ENCODE measurements at places on chromosomes 3 and 15.

- no peak for DNase-seq
These were observed 40.1 kb downstream of the GPR149 start for GRCh38 chr3:154389861-154390260.

DNA sequence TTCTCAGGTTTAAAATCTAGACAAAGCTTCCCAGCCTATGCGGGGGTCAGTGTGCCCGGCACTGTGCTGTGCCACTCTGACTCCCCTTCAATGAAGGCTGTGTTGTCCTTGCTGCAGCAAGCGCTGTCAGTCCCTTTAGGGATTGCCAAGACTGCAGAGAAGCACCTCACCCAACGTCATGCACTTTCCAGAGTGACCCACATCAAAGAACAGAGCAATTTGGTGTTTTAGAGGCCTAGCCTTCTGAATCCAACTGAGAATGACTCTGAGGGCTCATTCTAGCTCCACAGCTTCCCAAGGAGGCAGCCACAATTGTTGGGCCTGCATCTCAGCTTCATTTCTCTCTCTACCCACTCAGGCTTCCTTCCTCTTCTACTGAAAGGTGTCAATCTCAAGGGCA lies 26.4 kb downstream of the SLC9A9 start:
- DNase-seq: no peak

GRCh38 chr3:151468284-151468917 lies 7.5 kb upstream of the IGSF10 start:
- peak; percentile 10 for DNase-seq

DNA sequence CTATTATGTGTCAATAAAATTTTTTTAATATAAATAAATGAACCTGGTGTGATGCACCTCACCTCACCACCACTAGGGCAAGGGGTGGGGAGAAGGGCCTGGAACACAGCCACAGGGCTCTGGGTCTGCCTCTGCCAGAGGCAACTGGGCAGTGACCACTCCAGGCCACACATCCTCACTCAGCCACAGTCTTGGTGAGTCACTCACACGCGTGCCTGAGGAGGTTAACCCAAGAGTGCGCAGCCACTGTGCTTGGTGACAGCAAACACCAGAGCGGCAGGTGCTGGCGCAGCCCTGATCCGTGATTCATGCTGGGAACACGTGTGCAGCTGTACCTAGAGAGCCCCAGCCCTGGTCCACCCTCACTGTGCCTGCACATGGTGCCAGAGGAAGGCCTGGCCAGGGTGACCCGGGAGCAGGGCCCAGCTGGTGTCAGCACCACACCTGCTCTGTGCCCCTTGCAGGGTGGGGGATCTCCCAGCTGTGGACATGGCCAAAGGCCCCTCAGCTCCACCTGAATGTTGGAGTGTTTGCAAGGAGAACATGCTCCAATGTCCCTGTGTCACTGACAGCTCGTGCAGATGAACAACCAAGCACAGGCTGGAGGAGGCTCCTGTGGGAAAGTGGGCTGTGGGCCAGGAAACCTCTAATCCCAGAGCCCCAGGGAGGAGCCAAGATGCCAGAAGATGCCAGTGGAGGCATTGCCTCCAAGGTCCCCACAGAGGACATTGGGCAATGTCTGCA lies 2.1 kb downstream of the SLC41A3 start:
- DNase-seq: no peak

GRCh38 chr3:109023656-109024254 lies 70.1 kb upstream of the GUCA1C start:
- no peak for DNase-seq

DNA sequence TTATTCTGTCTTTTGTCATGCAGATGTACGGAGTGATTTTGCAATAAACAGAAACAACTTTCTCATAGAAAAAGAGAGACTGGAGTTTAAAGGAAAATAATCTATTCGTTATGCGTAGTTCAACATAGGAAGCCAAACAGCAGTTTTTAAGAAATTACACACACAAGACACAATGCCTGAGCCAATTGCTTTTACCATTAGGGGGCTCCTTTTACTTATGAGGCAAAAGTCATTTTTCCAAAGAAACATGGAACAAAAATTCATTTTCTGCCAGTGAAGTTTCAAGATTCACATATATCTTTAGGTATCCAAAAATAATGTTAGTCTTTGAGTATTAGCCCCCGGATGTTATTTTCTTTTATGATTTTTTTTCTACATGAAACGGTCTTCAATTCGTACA lies 10.7 kb downstream of the CNTN6 start:
- DNase-seq: no peak

GRCh38 chr3:178483704-178484103 lies 52.5 kb upstream of the KCNMB2 start:
- DNase-seq: no peak

- no peak for DNase-seq
These were observed 13.8 kb upstream of the TXNRD3 start for GRCh38 chr3:126668450-126669401.

- DNase-seq: no peak
These were observed 233.7 kb downstream of the OCA2 start for GRCh38 chr15:27865323-27865922.

- DNase-seq: no peak
These were observed 48.3 kb downstream of the MITF start for GRCh38 chr3:69787436-69788168.

GRCh38 chr15:24696842-24697241 lies 21.3 kb downstream of the NPAP1 start:
- no peak for DNase-seq

DNA sequence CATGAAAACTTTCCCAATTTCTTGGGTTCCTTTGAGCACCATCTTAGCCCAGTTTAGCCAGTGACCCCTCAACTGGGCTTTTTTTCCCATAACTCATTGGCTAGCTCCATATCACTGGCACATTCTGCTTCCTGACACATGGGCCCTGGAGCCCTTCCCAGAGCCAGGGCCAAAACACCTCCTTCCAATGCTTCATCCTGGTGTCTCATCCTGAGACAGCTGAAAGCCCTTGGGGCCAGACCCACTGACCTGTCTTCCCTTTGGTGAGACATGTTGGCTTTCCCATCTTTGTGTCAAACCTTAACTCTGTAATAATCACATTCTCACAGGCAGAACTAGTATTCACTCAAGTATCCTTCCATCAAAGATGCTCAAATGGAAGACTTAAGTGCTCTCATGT lies 82.6 kb upstream of the SMAD3 start:
- no peak for DNase-seq

GRCh38 chr3:51711352-51712037 lies 4.6 kb downstream of the GRM2 start:
- no peak for DNase-seq

DNA sequence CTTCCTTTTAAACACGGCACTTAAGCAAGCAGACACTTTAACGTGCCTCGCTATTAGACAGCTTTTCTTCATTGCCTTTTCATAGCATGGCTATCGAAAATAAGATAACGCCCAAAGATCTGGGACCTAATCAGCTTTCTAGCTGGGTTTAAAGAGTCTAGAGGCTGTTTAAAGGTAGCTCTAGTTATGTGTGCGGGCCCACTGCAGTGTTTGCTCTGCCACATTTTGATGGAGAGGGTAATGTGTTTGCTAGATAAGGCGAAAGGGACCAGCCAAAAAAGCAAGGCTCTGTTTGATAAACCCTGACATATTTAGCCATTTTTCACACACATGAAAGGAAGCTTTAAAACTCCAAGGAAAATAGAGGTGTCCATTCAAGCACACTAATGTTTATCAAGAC lies 91.6 kb downstream of the NR2F2 start:
- DNase-seq: no peak

DNA sequence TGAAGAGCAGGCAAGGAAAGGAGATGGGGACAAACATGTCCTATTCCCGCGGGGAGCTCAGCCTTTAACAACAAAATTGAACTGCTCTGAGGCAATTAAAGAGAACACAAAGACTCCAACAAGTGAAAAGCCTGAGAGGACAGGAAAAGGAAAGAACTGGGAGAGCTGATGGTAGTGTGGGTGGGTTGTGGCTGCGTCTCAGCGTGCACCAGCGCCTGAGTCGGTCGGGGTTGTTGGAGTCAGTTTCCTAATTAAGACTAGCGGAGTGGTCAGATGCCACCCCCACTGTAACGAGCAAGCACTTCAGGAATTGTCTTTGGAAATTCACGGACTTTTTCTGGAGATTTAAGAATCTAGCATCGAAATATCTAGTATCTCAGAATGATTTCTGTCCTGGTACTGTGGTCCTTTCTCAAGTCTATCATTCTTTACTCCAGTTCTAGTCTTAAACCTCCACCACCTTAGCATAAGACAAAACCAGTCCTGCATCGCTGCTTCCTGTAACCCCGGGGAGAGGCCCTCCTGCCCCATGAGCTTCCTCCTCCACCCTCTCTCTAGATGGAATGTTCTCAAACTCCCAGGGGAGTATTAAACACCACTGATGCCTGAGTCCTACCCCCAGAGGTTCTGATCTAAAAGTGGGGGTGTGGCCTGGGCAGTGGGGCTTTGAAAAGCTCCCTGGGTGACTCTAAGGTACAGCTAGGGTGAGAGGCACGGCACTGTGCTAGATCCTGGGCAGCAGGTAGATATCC lies 104.0 kb downstream of the CYP19A1 start:
- no peak for DNase-seq

DNA sequence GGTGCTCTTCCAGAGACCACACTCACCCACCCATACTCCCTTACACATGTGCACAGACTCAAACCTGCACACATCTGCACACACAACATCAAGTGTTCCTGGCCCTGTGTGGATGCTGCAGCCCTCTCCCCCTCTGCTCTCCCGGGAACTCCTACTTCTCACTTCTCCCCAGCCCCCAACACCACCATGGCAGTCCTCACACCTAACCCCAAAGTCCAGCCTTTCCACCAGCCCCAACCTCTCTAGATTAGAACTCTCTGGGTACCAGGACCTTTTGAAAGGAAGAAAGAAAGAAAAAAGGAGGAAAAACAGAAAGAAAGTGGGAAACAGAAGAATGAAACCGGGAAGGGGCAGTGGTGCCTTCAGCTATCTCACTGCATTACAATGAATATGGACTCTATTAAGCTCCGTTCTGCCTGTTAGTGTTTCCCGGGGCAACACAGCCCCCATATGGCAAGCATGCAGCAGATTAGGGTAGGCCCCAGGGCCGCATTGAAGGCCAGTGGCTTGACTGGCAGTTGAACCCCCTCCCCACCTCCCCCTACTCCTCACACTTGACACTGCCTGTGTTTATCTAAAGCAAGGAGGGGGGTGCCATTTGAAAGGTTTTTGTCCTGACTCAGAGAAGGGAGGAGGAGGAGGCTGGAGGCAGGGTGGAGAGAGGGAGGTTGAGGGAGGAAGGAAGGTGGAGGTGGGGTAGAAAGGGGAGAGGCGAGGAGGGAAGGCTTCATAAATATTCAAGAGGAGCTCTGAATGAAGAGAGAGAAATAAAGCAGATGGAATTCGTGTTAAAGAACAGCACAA lies 30.1 kb downstream of the BOC start:
- DNase-seq: no peak

- no peak for DNase-seq
These were observed at the start of gene SH2D7 for GRCh38 chr15:78092261-78093041. SH2D7 (plus strand) TSS chr15:78092561; CDS start chr15:78092585, 24 bp downstream.

- no peak for DNase-seq
These were observed 103.1 kb downstream of the KLHL25 start for GRCh38 chr15:85691350-85692240.

- no peak for DNase-seq
These were observed 22.8 kb upstream of the TRIM59 start for GRCh38 chr3:160472344-160472743.

DNA sequence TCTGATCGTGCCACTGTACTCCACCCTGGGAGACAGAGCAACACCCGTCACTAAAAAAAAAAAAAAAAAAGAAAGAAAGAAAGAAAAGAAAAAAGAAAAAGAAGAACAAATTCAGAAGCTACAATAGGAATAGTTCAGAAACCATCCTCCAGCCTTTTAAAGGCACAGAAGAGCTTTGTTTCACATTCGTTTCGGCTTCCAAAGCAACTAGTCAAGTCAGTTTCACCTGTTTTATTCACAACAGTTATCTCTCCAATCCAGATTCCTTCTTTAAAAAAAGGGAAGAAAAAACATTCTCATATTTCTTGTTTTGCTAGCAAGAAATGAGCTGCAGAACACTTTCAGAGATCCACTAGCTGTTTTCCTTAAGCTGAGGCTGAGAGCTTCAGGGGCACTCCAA lies 767.7 kb upstream of the CFAP20DC start:
- no peak for DNase-seq

DNA sequence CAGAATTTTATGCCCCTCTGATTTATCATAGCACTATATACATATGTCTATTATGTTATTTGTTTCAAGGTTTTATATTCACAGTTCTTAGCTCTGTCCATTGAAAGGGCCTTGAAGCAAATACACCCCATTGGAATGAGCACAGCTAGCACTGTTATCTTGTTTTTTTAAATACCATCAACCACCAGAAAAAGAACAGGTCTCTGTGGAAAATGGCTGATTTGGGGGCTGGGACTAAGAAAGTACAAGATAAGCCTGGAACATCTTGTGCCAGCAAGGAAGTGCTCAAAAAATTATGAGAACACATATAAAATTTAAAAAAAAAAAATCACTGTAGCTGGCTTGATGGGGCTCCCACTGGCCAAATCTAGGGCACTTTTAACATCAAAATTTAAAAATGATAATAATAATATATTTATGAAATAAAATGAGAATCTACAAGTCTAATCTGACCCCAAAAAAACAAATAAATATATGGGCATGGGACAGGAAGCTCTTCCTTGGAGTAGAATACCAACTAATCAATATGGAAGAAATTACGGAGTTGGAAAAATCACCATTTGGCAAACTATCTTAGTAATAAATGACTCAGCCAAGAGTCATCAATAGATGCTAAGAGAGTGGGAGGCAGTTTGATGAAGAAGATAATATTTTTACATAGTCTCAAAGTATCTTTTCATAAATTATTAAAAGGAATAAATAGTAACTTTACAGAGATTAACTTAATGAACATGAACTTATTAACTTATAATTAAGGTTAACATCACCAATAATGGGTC lies 20.5 kb downstream of the IFT80 start:
- no peak for DNase-seq

DNA sequence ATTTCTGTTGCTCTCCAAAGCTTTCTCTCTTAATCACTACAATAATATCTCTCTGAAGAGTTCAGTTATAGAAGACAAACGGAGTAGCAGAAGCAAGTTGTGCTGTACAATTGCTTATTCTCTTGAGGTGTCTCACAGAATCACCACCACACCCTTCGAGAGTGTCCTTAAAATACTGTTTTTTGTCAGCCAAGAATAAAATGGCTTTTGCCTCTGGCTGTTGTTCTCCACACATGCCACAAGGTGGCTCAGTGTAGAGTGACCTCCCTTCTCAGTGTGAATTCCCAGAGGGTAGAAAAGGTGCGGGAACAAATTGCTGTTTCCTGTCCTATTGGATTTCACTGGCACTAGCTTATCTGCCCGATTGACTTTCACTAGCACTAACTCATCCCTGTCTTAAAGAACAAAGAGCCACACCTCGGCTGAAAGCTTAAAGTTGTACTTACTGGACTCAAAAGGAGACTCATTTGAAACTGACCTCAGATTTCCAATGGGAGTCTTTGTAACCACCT lies 134.2 kb upstream of the SATB1 start:
- DNase-seq: no peak

GRCh38 chr3:128993461-128994172 lies at the start of gene CFAP92:
CFAP92 (minus strand) TSS chr3:128994076; CDS start chr3:128993304, 772 bp downstream.
- peak; percentile 84 for DNase-seq
